Stimulated activated CD8-positive, alpha-beta memory T cell treated with anti-CD3 and anti-CD28 coated beads, Interleukin-4, amount 100 ng/mL, for 4 hours (primary cell): ENCODE measurements at places on chromosomes 6 and 20.

DNA sequence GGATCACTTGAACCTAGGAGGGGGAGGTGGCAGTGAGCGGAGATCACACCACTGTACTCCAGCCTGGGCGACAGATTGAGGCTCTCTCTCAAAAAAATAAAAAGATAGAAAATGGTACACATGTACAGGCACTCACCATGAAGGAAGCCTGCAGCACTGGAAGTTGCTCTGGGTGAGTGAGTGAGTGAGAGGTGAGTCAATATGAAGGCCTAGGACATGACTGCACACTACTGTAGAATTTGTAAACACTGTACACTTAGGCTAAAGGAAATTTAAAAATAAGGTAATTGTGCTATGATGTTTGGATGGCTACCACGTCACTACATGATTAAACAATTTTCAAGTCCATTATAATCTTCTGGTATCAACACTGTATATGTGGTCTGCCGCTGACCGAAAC, 216.2 kb downstream of the FOXC1 start:
- no peak for DNase-seq

GRCh38 chr6:57305107-57305506, 12.3 kb upstream of the PRIM2 start:
- DNase-seq = no peak

DNA sequence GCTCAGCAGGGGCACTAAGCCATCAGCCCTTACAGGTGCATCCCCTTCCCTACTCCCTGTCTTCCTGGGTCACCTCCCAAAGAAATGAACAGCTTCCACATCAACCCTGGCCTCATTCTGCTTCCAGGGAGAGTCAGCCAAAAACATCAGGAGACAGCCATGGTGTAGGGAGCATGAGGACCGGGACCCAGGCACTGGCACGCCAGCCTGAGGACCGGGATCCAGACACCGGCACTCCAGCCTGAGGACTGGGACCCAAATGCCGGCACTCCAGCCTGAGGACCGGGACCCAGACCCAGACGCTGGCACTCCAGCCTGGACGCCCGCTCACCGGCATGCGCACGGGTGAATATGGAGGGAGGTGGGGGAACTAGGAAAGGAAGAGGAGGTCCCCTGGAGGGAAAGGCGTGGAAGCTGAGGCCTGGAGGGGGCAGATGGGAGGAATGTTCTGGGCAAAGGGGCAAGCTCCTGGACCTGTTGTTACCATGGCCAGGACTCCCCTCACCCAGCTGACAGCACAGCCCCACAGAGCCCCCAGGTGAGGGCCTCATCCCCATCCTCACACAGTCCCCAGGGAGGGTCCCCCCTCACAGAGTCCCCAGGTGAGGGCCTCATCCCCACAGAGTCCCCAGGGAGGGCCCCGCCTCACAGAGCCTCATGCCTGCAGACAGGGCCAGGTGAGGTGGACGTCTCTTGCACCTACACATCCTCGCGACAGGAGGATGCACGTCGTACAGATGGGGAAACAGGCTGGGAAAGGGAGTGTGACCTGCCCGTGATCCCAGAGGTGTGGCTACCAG, 26.0 kb upstream of the MRGBP start:
- DNase-seq = no peak

DNA sequence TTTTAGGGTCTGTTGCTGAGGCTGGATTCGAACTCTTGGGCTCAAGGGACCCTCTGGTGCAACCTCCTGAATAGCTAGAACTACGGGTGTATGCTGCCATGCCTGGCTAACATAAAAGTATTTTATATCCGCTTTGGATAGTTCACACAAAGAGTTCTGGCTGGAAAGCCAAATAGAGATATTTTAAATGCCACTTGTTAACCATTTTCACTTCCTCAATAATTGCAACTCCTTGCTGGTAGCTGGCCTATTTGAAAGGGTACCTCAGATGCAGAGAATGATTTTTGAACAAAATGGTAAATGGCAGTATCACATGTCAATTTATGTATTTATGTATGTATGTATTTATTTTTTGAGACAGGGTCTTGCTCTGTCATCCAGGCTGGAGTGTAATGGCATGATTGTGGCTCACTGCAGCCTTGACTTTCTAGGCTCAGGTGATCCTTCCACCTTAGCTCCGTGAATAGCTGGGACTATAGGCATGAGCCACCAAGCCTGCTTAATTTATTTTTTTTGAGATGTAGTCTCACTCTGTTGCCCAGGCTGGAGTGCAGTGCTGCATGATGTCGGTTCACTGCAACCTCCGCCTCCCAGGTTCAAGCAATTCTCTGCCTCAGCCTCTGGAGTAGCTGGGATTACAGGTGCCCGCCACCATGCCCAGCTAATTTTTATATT, 12.9 kb upstream of the JARID2 start:
- DNase-seq = no peak

- no peak for DNase-seq
Observed at GRCh38 chr6:53306819-53307347, 41.9 kb downstream of the ELOVL5 start.

- DNase-seq = no peak
Observed at GRCh38 chr6:45543298-45544235, 165.8 kb upstream of the SUPT3H start.

- DNase-seq = no peak
Observed at GRCh38 chr20:58737198-58737597, 44.6 kb downstream of the NPEPL1 start.

DNA sequence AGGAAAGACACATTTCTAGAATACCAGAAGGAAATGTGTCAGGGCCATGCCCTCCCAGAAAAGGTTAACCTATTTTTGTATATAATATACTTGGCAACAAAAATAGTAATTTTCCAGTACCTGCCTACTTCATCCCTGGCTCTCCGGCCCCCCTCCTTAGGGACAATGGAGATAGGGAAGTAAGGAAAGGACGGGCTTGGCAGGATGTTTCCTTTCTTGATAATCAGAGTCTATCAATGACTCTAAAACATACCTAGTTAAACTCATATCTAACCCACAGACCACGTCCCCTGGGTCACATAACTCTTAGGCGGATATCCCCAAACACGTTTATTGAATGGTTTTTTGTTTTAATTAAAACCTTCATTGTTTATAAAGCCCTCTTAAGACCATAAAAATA, 11.8 kb downstream of the UQCC2 start:
- no peak for DNase-seq

- no peak for DNase-seq
Observed at GRCh38 chr6:25899123-25899522, 25.1 kb upstream of the SLC17A3 start.

DNA sequence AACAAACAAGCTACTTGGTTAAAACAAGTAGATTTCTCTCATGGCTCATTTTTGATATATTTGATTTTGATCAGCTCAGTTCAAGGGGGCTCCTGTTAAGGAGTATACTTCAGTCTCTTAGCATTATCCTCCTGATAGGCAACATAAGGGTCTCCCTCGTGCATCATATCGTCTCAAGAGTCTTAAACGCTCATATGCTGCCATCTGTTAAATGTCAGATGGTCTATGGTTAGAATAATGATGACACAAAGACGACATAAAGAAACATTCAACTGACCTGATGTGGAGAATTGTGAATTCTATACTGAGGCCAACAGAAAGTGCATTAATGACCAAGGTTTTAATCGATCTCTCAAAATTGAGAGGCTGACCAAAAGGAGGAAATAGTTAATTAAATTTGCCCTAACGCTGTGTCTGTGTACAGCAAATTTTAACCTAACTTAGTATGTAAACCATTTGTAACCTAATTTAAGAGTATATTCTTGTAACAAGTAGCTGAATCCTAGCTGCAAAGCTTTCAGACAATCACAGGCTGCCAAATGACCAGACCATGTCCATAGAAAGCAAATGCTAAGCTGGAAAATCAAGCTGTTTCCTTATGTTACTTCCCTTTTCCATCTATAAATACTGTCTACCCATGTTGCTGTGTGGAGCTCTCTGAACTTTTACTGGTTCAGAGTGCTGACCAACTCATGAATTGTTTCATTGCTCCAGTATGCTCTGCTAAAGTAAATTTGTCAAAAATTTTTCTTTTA, 1688.5 kb downstream of the GRIK2 start:
- DNase-seq = no peak

- no peak for DNase-seq
Observed at GRCh38 chr6:169145991-169146501, 107.6 kb downstream of the THBS2 start.

DNA sequence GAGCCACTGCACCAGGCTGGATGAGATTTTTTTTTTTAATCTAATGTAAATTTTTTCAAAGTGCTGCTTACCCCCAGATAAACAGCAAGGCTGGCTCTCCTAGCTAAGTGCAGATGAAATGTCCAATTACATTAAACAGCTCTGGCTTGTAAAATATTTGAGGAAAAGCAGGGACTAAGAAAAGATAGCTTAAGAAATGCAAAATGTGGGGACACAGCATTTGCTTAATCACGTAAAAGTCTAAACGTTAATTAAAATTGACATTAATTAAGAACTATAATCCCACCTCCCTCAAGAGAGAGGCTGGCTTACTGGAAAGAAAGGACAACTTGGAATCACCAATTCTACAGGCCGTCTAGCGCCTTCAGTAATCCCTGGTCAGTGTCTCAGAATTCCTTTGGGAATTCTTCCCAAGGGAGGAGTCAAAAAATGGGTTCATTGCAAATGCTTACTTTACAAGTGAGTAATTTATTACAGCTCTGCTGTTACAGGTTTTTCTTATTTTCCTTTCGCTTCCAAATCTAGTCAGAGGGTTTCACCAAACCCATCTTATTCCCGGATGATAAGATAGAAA, 13.6 kb upstream of the MARCKS start:
- DNase-seq = no peak

DNA sequence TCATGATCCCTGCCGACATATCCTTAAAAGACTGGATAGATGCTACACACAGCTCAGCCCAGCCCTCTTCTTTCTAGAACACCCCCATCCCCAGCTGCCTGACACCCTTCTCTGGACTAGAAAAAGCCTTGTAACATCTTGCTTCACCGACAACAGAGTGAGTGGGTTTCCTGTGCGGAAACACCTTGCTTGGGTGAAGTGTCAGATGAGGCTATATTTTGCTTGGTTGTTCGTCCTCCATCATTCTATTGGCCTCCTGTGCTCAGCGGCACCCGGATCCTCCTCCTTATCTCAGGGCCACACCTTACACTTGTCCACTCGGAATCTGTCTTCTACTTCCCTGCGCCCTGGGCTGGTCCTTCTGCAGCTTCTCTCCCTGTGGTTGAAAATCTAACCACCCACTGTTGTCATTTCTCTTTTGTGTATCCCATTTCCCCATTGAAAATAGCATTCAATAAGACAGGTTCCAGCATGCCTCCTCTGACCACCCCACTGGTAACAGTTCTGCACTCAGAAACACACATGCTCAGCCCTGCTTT, 101.3 kb upstream of the MLN start:
- no peak for DNase-seq

- no peak for DNase-seq
Observed at GRCh38 chr20:5834436-5835005, 84.3 kb downstream of the SHLD1 start.

DNA sequence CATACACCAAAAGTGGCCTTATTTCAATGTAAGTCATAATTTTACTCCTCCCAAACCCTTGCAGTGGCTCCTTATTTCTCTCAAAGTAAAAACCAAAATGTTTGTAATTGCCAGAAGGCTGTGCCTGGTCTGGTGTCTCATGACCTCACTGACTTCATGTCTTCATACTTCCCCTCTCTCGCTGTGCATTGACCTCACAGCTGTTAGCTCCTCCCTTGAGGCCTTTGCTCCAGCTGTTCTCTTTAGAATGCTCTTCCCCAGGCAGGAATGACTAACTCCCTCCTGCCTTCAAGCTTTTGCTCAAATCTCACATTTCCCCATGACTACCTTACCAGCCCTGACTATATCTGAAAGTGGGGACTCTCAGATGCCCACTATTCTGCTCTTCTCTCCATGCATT, 83.3 kb downstream of the MTFR2 start:
- DNase-seq = no peak

GRCh38 chr6:145544514-145544913, 190.8 kb downstream of the EPM2A start:
- DNase-seq = no peak
